OCI-M1 (cell line): ENCODE measurements at places on chromosomes 2 and 18.

DNA sequence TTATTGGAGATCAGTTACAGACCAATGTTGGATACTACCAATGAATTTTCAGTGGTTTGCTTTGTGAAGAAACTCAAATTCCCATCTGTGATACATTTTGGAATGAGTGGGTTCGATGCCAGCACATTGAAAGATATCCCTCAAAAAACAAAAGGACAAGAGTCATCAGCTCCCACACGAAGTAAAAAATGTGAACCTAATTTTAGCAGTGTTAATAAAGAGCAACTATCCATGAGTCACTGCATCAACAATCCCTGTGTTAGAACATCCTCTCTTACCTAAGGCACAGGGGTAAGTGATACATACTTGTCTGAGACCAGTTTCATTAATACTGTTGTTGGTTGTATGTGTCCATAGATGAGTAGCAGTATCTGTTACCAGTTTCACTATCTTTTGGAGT lies 551.8 kb upstream of the SOX11 start:
- no peak for DNase-seq

GRCh38 chr18:55530166-55530565 lies 57.8 kb downstream of the TCF4 start:
- DNase-seq = no peak

DNA sequence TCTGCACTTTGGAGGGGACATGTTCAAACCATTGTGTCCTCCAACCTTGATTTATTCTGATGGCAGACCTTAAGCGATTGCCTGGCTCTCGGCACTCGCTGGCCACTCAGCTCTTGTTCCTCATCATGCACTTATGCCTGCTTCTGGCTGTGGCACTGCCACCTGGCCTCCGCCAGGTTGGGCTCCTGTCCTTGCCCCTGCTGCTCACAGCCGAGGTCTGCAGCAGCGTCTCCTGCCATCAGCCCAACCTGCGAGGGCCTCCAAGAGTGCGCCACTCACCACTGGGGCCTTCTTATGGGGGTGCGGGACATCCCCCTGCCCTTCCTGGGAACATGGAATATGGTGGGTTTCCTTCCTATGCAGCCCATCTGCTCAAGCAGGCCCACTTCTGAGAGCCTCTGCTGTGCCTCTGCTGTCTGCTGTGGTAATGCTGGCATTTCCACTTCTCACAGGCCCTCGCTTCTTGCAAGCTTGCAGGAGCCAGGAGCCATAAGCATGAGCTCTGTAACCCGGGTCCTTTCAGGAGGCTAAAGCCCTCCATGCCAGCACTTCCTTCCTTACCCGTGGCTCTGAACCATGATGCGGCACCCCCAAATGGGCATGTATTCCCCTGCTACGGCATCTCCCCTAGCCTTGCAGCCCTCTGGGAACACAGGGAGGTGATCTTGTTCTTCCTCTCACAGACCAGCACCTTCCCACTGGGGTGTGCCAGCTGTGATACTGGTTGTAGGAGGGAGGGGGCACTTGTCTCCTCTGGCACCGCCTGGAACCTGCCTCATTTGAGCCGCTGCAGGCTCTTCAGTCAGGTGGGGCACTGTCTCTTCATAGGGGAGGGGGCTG lies 58.6 kb upstream of the HS6ST1 start:
- no peak for DNase-seq

DNA sequence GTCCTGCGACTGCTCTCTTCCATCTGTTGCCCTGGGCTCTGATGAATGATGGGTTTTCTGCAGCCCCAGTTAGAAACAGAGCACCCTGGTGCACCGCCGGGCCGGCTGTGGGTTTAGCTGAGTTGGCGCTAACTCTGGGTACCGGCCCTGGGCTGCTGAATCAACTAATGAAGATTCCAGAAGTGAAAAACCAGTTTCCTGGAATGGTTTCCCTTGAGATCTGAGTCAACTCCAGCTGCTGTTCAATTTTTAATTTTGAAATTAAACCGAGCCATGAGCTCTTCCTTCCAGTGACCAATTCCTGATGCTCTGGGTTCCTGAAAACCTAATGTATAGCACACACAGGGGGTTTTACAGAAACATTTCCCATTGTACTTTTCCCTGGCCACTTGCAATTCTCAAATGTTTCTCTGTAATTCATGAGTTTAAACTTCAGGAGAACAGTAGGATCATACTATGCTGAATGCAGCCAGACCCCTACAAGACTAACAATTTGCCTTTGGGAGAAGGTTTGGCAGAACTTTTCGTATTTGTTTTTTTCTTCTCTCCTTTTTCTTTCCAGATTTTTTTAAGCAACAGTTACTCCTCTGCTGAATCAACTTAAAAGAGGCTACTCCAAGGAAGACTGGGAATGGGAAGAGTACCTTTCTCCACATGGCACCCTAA lies 5.5 kb downstream of the COL6A3 start:
- DNase-seq = no peak
